ENCODE measurements at places on chromosomes 7 and 10. TPM values are rescaled to one million over a fixed set of nuclear protein-coding genes. Genes with fewer than 3 reads are reported as not detected.

Gene PDZD7
- 1.2 TPM for total RNA-seq

DNA sequence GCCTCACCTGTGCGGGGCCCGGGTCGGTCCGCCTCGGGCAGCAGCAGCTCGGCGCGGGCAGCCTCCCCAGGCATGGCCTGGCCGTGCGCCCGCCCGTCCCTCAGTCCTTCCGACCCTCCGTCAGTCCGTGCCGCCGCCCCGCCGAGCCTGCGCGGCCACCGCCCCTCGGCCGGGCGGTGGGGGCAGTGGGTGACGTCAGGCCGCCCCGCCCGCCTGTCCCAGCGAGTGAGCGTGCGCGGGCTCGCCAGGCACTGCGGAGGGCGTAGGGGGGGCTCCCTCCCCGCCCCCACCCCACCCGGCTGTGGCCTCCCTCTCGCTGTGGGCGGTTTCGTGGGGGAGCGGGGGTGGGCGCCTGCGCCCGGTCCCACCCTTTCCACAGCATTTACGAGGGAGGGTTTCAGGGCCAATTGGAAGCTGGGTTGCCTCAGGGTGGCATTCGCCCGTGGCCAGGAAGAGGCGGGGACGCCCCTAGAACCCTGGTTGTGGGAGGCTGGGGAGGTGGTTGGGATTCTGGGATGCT, at the start of gene NACAD:
Gene NACAD, minus strand, starts transcription at position 149 of the 520 bp plus-strand sequence. Its CDS starts 75 bp downstream, at position 74.
- no peak for DNase-seq

Gene PAX4
- not detected for total RNA-seq

Gene TRIM50
- total RNA-seq: not detected

Gene CTBP2
- 122 TPM for total RNA-seq

DNA sequence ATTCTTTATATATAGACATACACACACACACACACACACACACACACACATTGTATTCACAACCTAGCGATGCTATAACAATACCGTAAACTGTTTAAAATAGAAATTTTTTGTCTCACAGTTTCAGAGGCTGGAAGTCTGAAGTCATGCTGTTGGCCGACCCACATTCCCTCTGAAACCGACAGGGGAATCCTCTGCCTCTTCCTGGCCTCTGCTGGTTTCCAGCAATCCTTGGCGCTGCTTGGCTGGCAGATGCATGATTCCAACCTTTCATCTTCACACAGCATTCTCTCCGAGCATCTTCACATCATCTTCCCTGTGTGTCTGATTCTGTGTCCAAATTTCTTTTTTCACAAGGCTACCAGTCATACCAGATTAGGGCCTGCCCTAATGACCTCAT, 94.8 kb downstream of the CCDC71L start:
- DNase-seq: no peak

DNA sequence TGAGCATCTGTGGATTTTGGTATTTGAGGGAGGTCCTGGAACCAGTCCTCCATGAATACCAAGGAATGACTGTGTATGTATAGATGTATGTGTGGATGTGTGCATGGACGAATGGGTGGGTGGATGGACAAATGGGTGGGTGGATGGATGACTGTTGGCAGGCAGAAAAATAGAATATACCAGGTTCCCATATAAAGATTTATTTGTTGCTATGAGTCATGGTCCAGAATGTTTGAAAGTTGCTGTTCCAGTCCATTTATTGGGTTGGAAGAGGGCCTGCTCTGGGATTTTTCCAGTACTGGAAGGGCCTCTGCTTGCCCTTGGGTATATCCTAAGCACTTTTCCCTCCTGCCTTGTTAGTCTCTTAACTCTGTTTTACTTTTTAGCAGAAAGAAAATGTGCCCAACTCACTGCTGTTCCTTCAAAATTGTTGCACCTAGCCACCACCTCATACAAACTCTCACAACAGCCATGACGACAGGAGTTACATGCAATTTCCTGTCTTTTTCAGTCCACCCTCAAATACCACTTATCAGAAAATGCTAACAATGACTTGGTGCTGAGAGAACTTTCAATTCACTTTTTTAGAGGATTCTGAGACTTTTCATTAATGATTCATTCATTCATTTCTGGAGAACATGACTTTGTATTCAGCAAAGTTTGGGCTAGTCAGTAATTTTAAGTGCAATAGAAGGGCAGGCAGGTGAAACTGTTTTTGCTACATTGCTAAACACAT, 108.1 kb downstream of the EEPD1 start:
- DNase-seq: no peak

Gene TSPAN33
- total RNA-seq: 7.4 TPM

DNA sequence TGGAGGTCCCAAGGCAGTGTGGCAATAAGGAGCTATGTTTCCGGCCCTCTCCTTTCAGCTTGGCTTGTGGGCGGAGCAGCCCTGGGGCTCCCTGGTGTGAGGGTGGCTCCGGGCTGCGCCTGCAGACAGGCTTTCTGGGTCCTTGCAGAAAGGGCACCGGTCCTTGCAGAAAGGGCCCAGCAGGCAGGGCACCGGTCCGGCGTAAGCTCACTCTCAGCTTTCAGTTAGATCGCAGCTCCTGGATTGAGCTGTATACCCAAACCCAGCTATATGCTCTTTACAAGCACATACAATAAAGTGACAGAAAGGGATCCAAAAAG, 293.8 kb upstream of the SHH start:
- no peak for DNase-seq

Gene TEX36
- total RNA-seq: not detected

Gene ASAH2
- 8.3 TPM for total RNA-seq

DNA sequence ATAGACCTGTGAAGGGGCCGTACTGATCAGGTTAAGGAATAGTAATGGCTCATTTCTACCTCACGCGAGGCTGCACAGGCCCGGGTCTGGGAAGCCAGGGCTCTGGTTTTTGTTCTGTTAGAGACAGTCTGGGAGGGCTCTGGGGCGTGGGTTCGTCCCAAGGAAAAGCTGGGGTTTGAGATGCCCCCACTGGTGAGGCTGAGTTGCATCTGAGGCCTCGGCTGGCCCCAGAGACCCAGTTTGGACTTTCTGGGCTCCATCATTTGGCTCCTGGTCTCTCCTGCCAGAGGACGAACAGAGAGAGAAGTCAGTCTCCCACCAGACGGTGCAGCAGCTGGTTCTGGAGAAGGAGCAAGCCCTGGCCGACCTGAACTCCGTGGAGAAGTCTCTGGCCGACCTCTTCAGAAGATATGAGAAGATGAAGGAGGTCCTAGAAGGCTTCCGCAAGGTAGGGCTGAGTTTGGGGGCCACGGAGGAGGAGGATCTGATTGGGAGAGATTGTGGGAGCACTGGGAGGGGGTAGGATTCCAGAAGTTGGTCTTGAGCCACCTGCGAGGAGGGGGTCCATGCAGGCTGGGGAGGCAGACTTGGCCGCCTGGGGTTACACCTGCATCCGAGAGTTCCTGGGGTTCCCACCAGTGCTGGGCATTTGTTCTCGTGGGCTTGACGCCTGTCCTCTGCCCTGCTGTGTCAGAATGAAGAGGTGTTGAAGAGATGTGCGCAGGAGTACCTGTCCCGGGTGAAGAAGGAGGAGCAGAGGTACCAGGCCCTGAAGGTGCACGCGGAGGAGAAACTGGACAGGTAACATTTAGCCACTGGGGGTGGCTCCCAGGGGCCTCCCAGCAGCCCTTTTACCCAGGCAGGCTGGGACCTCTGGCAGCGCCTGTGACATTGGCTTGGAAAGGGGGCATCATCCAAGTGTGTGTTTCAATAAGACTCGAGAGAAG, 22.5 kb upstream of the BTBD16 start:
- no peak for DNase-seq

Measured in mesothelial cell of epicardium (in vitro differentiated cells).